Stomach (tissue), 19 donors: ENCODE measurements at places on chromosomes 2 and 18. TPM values are rescaled to one million over a fixed set of nuclear protein-coding genes. Genes with fewer than 3 reads are reported as not detected.

The LRRC30 gene
- total RNA-seq, result not detected

The DPYSL5 gene
- 0.55 TPM for total RNA-seq

The IWS1 gene
- total RNA-seq, result 106 TPM

The PLA2R1 gene
- total RNA-seq, result 1.7 TPM

The SPC25 gene
- total RNA-seq, result not detected

The PSMA8 gene
- not detected for total RNA-seq

The PTPRN gene
- total RNA-seq, result not detected

The STRN gene
- total RNA-seq, result 34.9 TPM

The SPDYA gene
- total RNA-seq, result 0.58 TPM
